ENCODE measurements at places on chromosomes 1 and 21. TPM values are rescaled to one million over a fixed set of nuclear protein-coding genes. Genes with fewer than 3 reads are reported as not detected.

- DNase-seq, result no peak
These were observed 37.3 kb upstream of the SIPA1L2 start for GRCh38 chr1:232667094-232667777.

- DNase-seq, result peak; percentile 60
These were observed 48.0 kb downstream of the TBCE start for GRCh38 chr1:235415008-235415904.

- DNase-seq, result no peak
These were observed 96.8 kb upstream of the TMEM51 start for GRCh38 chr1:15056515-15057285.

- peak; percentile 15 for DNase-seq
These were observed 493 bp upstream of the MAP3K21 start for GRCh38 chr1:233326811-233327650.

DNA sequence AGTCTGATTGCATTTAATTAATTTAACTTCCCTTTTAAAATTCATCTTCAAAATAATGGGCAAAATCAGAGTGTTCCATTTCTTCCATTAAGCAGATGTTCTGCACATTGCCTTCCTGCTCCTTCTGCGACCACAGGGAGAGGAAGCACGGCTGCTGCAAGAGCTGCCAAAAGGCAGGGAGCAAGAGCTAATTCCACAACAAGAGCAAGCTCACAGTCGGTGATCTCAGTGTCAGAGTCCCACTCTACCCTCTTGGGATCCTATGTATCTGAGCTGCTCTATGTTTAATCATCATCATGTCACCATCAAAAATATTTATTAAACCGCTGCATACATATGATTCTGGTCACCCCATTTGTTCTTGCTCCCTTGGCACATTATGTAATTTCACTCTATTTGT lies 255.3 kb upstream of the CAMK1G start:
- DNase-seq, result no peak

- no peak for DNase-seq
These were observed 17.0 kb downstream of the C1orf167 start for GRCh38 chr1:11778844-11779623.

DNA sequence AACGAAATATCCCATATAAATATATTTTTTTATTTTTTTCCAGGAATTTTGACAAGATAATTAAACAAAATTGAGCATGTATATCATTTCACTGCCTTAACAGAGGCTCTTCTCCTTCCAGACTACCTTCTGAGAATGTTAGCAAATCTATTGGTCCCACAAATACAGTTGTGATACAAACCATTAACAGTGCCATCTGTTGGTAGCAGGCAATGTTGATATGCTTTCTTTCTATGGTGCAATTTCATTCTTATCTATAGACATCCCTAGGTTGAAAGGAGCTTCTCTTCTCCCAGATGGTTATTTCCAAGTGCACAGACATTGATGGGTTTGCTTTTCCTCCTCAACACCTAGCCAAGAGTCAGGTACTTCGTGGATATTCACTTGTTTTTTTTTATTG lies 303.6 kb downstream of the USH2A start:
- DNase-seq, result no peak

DNA sequence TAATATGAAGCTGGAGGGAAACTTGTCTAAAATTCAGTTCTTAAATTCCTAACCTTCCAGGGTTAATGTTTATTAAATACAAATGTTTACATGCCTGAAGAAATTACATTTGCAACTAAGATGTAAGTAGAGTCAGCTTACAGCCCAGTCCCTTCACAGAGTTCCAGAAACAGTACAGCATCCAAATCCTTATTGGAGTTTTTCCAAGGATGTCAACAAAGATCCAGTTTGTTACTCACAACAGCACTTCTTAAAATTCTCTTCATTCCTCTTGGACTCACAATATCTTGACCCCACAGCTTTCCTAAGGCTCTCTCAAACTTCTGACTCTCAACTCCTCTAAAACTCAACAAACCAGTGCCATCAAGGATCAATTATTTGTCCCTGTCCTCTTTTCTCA lies 50.1 kb upstream of the RWDD3 start:
- DNase-seq, result no peak

GRCh38 chr1:66648901-66649595 lies 103.2 kb upstream of the DYNLT5 start:
- DNase-seq, result no peak

DNA sequence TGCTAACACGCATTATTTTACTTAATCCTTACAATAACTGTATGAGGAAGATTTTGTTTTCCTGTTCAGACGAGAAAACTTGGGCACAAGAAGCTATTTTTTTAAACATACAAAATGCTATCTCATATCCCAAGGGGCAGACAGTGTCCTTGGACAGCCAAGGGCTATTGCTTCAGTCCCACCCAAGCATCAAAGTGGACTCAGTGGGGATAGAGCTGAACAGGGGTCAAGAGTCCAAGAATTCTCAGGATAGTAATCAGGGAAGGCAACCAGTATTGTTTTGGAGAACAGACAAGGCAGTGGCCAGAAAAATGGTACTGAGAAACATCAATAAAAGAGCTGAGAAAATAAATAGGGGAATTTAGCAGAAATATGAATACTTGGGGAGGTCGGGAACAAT lies 465.7 kb downstream of the PLPP3 start:
- DNase-seq, result no peak

DNA sequence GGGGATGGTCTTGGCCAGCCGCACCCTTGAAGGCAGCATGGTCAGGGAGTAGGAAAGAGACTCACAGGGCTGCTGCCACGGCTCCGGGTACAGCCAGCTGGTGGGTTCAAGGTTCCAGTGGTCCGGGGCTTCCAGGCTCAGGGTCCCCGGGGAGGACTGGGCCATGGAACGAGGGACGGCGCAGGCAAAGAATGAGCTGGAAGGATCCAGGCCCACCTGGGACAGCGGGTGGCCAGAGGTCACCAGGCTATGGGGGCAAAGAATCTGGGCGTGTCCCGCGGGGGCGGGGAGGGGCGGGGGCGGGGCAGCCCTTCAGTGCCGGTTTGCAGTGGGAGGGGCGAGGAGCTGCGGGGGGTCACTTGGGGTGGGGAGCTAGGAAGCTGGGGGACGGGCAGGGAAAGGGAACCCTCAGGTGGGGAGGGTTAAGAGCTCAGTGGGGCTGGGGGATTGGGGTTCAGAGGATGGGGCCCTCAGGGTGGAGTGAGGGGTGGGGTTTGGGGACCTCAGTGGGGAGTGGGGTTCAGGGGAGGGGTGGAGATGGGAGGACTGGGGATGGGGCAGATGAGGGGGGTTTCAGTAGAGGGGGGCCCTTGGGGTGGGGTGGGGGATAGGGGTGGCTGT lies at the start of gene DNMT3L:
DNMT3L (minus strand) TSS at position 223 of the 621 bp plus-strand sequence. CDS start 638 bp downstream, outside the sequence.
- no peak for DNase-seq

DNA sequence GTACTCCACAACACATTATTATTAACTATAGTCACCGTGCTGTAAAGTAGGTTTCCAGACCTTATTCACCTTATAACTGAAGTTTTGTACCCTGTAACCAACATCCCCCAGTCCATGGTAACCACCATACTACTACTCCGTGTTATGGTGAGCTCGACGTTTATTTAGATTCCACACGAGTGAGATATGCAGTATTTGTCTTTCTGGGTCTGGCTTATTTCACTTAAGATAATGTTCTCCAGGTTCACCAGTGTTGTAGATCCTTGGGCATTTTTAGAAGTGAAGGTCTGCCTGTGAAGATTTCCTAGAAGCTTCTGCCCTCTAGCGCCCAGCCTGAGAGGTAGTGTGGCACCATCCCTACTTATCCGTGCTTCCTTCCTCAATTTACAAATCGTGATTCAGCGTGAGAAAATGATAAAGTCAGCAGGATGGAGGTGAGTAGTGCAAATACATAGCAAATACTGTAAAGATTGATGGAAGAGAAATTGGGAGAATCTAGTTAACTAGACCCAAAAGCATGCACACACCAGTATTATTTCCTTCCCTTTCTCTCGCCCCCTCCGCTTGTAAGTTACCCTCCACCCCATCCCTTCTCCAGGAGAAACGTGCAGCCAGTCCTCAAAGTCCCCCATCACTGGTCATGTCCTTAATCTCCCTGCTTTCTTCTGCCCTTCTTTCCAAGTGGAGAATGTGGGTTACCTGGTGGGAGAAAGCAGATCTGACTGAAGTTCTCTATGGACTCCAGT lies 36.0 kb upstream of the DISC1 start:
- DNase-seq, result peak; percentile 81

GRCh38 chr1:8424539-8425116 lies 106.7 kb downstream of the SLC45A1 start:
- DNase-seq, result no peak

GRCh38 chr1:151720974-151721787 lies at the start of gene RIIAD1:
Gene RIIAD1, plus strand, starts transcription at chr1:151721522. Its CDS starts 15 bp downstream, at chr1:151721537.
- DNase-seq, result no peak

Gene GIPC2
- total RNA-seq, result 31.9 TPM

Gene PLA2G2F
- total RNA-seq, result not detected

Gene VAV3
- total RNA-seq, result 36.1 TPM

Gene AGT
- total RNA-seq, result not detected

Gene CCDC27
- not detected for total RNA-seq

Gene TEX38
- total RNA-seq, result not detected

Gene CELA3A
- not detected for total RNA-seq

Gene KRTAP24-1
- not detected for total RNA-seq

Gene WLS
- 32.5 TPM for total RNA-seq

Gene EFNA3
- total RNA-seq, result 1.3 TPM

Gene FCER1A
- not detected for total RNA-seq

Data from dermis microvascular lymphatic vessel endothelial cell (primary cell).